Breast epithelium (tissue), 4 donors: ENCODE measurements at places on chromosomes 1 and 21.

- no peak for DNase-seq
Measured at GRCh38 chr1:997993-998744, 1.7 kb downstream of the HES4 start.

- DNase-seq = no peak
Measured at GRCh38 chr1:118479351-118479750, 294.3 kb upstream of the SPAG17 start.

- no peak for DNase-seq
Measured at GRCh38 chr1:15506831-15507230, 17.2 kb downstream of the CASP9 start.

- DNase-seq = no peak
Measured at GRCh38 chr1:78280626-78281025, 210.1 kb upstream of the PTGFR start.

DNA sequence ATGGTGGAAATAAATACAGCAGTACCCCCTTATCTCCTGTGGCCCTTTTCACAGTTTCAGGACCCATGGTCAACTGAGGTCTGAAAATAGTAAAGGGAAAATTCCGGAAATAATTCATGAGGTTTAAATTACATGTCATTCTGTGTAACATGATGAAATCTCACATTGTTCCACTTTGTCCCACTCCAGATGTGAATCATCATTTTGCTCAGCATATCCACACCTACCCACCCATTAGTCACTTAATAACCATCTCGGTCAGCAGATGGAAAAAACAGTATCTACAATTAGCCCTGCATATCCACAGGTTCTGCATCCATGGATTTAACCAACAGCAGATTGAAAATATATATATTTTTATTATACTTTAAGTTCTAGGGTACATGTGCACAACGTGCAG lies 86.9 kb upstream of the GORAB start:
- DNase-seq = no peak

GRCh38 chr1:239233626-239234025 lies 152.7 kb upstream of the CHRM3 start:
- DNase-seq = no peak

- no peak for DNase-seq
Measured at GRCh38 chr1:11046625-11047365, at the start of gene MASP2. TSS of gene MASP2 (minus strand) at chr1:11047239. CDS start at chr1:11047207, 32 bp downstream.

DNA sequence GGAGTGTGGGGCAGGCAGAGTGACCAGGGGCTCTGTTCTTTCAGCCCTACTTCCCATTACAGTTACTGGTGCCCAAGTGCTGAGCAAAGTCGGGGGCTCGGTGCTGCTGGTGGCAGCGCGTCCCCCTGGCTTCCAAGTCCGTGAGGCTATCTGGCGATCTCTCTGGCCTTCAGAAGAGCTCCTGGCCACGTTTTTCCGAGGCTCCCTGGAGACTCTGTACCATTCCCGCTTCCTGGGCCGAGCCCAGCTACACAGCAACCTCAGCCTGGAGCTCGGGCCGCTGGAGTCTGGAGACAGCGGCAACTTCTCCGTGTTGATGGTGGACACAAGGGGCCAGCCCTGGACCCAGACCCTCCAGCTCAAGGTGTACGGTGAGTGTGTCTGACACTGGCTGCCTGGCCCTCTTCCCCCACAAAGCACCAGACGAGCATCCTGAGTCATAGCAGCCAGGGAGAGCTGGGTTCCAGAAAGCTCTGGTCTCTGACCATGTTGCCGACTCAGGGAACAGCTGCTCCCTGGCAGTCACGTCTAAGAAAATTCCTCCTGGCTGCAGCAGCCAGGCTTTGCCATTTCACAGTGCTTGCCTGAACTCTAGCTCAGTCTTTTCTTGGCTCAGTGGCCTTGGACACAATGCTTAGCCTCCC lies 3.3 kb downstream of the SLAMF8 start:
- no peak for DNase-seq

- no peak for DNase-seq
Measured at GRCh38 chr1:181180407-181181031, 92.0 kb downstream of the IER5 start.

- DNase-seq = no peak
Measured at GRCh38 chr1:18854331-18855025, 5.0 kb downstream of the TAS1R2 start.

- no peak for DNase-seq
Measured at GRCh38 chr1:18919197-18919905, 17.0 kb upstream of the ALDH4A1 start.

DNA sequence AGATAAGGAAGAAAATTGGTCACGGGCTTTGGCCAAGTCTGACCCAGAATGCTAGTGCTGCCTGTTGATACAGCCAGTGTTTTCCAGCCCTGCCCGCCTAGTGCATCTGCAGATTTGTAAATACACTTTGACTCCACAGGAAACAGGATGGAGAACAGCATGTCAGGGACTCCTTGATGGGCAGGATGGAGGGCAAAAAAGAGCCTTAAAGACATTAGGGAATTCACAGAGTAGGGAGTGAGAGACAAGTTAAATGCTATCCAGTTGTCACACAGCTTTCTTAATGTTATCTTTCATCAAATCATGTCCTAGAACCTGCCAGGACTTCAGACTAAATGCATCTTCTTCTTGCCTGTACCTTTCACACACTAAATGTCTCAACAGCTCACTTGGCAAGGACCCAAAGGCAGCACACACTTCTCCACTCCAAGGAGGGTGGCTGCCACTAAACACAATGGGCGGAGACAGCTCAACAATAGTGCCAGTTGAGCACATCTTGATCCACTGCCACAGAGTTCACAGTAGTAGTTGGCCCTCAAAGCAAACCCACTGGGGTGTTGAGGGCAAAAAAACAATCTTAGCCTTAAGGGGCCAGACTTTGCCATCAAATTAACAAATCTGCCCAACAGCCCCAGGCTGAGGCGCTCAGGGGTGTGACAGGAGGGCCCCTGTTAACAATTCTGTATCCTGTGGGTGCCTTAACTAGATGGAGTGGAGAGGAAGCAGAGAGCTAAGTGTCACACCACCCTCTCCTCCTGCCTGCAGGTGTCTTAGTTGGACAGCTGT lies 2.7 kb downstream of the HIVEP3 start:
- peak; percentile 57 for DNase-seq

- DNase-seq = no peak
Measured at GRCh38 chr1:235502601-235503402, 1.4 kb downstream of the B3GALNT2 start.

- no peak for DNase-seq
Measured at GRCh38 chr1:150820730-150821512, 12.9 kb upstream of the CTSK start.

- DNase-seq = no peak
Measured at GRCh38 chr1:214135886-214136285, 145.1 kb upstream of the SMYD2 start.

DNA sequence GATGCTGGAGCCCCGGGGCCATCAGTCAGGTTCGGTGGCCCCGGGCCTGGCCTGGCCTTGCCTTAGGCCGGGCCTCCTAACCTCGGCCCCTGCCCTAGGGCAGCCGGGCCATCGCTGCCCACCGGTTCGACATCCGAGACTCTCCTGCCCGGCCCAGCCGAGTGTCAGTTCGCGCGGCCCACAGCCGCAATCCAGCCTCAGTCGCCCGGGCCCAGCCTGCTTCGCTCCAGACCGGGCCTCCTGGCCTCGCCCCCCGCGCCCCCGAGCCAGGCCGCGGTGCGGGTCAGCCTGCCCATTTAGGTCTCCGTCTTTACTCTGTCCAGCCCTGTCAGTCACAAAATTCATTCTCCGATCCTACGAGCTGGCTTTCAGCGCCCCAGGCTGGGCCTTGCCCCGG lies 777 bp downstream of the LRRC41 start:
- peak; percentile 59 for DNase-seq

- DNase-seq = no peak
Measured at GRCh38 chr1:212782422-212783154, 9.0 kb downstream of the NSL1 start.

DNA sequence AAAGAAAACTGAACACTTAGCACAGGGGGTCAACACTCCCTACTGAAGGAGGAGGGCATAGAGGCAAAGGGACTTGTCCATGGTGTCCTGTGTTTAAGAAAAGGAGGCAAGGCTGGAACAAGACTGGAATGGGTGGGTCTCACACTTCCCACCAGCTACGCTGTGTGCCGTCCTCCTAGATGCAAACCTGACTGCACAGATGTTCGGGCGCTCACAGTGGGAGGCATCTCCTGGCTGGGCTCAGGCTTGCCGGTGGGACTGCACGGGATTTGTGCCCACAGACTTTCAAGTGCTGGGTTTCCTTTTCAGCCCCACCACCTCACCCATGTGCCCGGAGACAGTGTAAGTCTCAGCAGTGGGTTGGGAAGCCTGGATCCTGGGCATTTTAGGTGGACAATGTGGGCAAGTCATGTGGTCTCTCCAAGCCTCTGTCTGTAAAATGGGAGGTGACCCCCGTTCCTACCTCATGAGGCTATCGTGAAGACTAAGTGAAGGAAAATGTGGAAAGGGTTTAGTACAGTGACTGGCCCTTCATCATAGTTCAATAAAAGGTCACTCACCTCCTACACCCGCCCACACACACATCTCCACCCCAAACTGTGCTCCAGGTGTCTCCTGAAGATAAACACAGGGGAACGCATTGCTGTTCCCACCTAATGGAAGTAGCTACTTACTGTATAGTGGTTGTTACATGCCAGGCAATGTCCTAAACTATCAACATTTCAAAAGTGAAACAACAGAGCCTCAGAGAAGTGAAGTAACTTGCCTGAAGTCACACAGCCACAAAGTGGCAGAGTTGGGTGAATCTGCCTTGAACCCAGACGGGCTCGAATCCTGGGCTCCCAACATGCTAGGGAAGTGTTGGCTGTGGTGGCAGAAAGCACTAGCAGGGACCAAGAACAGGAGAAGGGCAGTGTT lies 36.0 kb downstream of the ATP1A1 start:
- no peak for DNase-seq

- no peak for DNase-seq
Measured at GRCh38 chr1:66705110-66705509, 47.1 kb upstream of the DYNLT5 start.
